Breast epithelium (tissue), 4 donors: ENCODE measurements at places on chromosomes 7 and 10.

GRCh38 chr7:9523579-9523978 is 1090.2 kb downstream of the NXPH1 start:
- DNase-seq, result no peak

GRCh38 chr10:123236126-123236525 is 81.9 kb downstream of the BUB3 start:
- DNase-seq, result no peak

- DNase-seq, result no peak
Observed at GRCh38 chr10:26502986-26503385, 64.8 kb downstream of the APBB1IP start.

DNA sequence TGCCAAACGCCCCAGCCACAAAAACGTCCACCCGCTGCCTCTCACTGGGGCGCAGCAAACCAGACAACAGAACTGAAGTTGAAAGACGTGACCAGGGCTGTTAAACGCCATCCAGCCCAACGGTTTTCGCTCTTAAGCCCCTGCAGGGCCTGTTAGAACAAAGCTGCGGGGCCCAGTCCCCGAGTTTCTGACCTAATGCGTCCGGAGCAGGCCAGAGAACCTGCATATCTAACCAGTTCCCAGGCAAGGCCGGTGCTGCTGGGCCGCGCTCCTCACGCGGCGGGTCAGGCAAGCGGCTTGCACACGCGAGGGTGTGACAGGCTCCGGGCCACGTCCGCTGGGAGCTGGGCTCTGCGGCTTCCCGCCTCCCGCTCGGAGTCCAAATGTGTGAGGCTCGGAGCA is 87.0 kb downstream of the PTPRN2 start:
- no peak for DNase-seq

DNA sequence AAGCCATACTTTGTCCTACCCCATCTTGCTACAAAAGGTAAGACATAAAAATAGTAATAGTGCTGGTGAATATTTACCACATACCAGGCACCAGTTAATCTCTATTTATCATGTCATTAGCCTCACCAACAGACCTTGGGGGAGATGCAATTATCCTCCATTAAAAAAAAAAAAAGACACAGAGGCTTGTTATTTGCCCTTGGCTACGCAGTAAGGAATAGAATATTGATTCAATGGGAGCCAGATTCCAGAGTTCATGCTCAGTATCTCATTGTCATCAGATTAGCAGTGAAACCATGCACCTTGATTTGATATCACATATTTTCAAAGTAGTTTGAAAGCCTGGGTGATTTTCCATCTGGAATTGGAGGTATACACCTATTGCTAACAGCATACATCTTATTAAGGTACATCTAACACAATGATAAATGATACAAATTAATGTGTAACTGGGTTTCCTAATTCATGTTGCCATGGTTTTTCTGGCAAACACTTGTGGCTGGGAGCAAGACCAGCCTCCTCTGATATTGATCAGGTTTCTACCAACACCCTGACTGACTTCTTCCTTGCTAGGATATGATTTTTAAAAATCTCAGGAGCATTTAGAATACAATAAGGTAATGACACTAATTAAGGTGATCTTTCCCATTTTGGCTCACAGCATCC is 67.1 kb upstream of the PRR15 start:
- no peak for DNase-seq

DNA sequence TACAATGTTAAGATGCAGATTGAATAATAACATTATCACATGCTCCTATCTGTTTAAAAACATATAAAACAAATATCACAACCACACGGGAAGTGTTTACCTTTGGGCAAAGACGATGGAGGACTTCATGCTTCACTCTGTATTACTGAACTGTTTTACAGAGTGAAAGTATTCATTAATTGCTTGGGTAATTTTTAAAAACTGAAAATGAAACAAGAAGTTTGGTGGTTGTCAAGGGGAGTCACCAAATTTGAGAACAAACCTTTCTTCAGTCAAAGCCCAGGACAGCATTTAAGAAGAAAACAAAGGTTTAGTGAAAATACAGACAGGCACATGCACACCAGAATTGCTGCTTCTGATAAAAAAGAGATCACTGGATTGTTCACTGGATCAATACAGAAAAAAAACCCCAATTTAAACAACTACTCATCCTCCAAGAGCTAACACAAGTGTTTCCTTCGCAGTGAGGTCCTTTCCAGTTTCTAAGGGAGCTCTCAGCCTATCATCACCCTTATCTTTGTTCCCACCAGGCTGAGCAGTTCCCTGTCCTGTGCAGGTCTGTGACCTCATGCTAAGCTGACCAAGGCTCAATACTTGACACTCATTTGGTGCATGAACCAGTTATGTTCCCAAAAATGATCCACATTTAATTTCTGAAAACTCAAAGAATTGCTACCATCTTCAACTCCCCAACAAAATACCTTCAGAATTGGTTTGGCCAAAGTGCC is 8.8 kb downstream of the PARP12 start:
- no peak for DNase-seq

DNA sequence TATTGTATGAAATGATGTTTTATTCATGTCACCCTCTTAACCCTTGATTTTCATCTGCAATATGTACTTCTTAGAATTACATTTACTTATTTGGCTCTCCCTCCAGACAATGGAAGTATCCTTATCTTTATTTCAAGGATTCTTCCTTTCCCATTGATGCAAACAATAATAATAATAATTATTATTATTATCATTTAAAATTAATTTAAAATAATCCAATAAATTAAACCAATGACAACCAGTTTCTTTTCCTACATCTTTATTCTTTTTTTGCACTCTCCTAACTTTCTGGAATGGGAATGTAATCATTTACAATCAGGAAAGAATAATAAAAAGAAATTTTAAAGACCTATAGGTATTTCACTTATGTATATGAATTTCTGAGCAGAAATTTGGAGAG is 504.4 kb downstream of the INHBA start:
- DNase-seq, result no peak

DNA sequence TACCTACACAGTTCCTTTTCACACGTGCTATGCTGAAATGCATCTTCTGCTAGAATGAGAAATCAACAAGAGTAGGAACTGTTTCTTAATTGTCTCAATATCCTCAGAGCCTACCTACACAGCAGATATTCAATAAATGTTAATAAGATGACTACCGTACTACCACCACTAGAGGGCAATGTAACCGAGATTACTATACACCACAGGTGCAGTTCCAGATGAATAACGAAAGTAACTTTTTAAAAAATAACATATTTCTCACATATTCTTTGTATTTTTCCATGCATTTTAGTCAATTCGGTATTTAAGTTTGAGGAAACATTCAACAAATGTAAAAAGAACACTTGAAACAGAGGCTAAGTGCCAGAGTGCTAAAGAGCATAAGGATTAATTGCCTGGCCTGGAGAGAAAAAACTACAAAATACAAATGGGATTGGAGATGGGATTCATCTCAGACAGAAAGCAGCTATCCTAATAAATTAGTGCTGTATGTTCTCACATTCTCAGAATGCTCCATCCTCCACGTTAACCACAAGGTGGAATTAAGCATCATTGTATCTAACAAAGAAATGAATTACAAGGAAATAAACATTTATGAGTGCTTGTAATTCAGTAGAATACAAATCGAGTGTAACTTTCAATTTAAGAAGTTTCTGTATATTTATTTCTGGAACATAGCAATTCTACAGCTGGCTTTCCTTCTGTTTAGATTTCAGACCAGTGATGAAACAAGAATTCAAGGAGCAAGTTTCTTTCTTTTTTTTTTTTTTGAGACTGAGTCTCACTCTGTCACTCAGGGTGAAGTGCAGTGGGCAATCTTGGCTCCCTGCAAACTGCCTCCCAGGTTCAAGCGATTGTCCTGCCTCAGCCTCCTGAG is 20.3 kb upstream of the HECTD2 start:
- no peak for DNase-seq

- DNase-seq, result no peak
Observed at GRCh38 chr7:27459021-27459730, 203.5 kb downstream of the HIBADH start.

DNA sequence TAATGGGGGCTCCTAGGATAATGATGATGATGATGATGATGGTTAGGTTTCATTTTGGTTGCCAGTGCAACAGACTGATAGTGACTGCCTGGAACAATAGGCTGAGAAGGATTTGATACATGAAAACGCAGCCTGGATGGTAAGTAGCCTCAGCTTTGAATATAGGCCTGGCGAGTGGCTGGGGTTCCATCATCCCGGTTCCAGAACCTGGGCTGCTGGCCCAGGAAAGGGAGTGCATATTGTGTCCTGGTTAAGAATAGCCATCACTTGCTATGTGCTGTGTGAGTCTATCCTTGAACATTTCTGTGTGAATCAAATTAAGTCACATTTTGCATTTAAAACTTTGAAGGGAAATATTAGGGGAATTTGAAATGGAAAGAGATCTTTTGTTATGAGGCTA is 62.7 kb downstream of the SHH start:
- DNase-seq, result no peak

GRCh38 chr10:91006752-91007346 is 86.0 kb upstream of the ANKRD1 start:
- no peak for DNase-seq

DNA sequence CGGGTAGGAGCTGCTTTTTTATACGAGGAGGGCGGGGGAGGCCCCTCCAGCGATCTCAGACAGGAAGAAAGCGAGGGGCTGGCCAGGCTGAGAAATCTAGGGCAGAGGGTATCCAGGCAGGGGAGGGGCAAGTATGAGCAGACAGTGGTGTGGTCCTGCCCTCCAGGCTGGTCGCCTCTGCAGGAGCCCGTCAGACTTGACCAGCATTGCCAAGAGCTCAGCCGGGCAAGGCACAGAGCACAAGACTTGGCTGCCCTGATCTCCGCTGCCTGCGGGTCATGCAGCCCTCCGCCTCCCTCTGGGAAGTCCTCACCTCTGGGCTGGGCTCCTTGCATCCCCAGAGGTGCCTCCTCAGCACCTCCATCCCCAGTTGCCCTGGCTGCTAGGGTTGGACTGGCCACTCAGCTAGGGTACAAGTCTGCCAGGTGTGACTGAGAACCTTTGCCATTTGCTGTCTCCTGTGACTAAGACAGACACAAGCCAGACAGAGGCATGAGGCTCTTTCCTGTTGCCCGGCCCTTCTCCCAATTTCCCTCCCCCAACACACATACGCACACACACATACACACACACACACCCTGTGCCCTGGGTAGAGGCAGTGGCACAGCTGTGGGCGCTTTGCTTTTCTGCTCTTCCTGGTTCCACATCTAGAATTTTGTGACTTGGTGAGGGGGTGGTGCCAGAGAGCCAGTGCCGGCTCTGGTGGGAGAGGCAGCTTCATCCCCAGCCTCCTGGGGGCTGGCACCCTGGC is 59.1 kb upstream of the PPIF start:
- DNase-seq, result no peak

DNA sequence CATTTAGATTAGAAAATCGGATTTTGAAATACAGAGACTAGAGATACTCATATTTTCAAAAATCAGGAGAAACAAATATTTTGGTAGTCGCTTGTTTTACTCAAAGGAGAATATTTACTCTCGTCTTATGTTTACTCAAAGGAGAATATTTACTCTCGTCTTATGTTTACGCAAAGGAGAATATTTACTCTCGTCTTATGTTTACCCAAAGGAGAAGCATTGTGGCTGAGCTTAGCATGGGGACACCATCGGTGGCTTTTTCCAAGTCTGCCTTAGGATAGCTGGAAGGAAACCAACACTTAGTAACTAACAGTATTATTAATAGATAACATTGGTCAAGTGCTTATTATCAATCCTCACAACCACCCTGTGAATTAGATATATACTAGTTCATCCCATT is 71.8 kb downstream of the SNX10 start:
- DNase-seq, result no peak

DNA sequence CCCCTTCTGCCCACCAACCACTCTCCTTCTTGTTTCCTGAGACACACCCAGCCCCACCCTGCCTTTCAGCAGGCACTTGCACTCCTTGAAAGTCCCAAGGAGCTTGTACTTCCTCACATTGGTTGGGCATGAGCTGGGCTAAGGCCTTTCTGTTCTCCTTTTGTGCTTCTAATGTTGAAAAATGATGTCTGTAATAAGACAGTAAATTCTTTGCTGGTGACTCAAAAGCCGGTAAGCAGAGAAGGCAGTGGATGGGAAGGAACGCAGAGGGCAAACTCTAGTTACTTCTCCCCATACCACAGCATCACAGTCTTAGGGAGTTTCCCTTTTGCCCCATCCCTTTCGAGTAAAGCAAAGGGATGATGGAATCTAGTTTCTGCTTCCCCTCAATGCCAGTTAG is 185.6 kb downstream of the PLXNA4 start:
- DNase-seq, result no peak

GRCh38 chr7:64890761-64891362 is 12.2 kb upstream of the ZNF273 start:
- DNase-seq, result no peak

DNA sequence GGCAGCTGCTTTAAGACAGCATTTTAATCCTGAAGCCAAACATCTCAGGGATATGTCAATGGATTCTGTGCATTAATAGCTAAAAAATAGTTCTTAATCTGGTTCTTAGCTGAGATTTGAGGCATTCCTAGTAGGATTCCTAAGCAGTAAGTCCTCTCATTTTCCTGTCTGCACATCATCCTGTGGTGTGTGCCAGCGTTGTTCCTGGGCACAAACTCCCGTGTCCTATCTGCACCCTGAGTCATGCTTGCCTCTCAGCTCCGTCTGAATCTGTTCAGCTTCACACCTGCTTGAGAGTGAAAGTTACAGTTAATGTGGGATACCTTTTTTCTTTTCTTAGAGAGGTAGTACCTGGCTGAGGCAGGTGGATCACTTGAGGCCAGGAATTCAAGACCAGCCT is 19.5 kb downstream of the BAG3 start:
- DNase-seq, result no peak

DNA sequence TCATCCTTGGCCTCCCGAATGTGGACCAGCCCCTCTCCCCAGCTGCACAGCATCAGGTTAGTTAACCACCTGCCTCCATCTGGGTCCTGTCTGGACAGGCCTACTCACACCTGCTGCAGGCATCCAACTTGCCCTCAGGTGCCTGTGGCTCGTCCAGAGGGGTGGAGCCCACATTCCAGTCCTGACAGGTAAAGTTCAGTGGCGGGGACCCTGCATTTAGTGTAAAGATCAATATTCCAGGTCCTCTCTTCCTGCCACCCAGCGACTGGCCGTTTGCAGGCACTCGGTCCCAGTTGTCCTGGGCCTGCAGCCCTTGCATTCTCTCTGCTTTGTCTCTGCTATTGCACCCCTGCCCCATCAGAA is 15.0 kb downstream of the HTRA1 start:
- no peak for DNase-seq
